ENCODE measurements at places on chromosomes 4 and X.

DNA sequence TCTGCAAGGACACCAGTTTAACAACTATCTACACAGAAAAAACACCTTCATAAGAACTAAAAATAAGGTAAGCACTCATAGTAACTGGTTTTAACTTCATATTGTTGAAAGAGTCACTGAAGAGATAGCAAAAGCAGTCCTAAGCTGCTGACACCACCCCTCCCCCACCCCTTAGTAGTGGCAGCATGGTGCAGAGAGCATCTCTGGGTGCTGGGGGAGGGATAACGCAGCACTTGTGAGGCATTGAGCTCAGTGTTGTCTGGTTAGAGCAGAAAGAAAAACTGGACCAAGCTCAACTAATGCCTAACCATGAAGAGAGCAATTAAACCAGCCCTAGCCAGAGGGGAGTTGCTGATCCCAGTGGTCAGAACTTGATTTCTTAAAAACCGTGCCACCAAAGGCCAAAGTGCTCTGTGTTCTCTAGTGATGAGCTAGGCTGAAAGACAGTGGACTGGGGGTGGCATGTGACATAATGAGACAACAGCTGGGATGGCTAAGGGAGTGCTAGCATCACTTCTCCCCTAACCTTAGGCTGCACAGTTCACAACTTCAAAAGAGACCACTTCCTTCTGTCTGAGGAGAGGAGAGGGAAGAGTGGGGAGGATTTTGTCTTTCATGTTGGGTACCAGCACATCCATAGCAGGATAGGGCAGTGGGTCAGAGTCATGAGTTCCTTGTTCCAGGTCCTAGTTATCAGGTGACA lies 669.3 kb downstream of the PDHA2 start:
- no peak for DNase-seq

- no peak for DNase-seq
Measured at GRCh38 chrX:40625294-40625693, 2.1 kb downstream of the MPC1L start.

DNA sequence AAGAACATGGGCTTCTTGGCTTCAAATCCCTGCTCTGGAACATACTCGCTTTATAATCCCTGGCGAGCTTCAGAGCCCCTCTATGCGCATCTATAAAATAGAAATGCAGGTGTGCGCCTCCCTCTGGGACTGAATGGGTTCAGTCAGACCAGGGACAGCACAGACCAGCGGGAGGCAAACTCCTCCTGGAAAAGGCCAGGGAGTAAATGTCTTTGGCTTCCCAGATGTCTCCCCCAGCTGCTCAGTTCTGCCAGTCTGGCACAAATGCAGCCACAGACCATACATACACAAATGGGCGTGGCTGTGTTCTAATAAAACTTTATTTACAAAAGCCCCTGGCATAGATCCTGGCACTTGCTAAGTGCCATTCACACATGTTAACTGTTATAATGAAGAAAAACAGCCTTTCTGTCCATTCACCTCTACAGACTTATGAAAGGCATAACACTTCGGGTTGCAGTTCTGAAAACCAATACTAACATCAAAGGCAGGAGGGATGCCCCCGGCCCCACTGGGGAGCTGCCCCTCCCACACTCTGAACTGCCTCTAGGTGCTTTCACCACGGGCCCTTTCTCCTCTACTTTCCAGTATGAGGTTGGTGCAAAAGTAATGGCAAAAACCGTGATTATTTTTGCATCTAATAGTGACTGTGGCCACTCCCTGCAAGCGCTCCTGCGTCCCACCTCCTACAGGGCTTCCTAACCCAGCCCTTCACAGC lies 4.6 kb downstream of the JAKMIP1 start:
- DNase-seq, result no peak

- no peak for DNase-seq
Measured at GRCh38 chrX:13699183-13699826, 10.4 kb downstream of the RAB9A start.

DNA sequence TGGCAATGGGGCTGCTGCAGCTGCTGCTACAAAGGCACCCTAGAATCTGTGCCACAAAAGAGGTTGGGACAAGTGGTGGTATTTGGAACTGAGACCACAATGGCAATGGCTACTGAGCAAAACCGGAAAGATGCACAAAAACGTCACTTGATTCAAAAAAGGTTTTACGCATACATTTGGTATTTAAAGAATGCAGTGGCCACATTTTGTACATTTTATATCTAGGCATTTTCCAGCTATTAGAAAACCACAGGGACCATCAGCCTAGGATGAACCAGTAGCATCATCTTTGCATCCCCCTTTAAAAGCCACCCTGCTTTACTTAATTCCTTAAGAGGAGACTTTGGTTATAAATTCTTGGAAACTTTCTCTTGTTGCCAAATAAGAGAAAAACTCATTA lies 104.8 kb upstream of the CXCL13 start:
- DNase-seq, result no peak

DNA sequence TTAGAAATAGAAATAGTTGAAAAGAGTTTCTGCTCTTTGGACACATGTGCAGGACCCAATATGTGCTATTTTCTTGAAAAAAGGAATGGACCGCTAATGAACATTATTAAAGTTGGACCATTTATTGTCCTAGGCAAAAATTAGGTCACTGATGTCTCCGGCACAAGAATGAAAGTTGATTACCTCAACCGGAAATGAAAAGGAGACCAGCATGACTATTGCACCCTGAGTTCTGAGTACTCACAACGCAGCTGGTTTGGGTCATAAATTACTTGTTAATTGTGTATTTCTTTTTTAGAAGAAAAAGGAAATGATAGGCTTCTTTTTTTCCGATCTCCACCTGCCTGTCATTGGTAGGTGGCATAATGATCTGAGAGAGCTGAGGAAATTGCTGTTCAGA lies 232.7 kb downstream of the ARHGAP24 start:
- no peak for DNase-seq

DNA sequence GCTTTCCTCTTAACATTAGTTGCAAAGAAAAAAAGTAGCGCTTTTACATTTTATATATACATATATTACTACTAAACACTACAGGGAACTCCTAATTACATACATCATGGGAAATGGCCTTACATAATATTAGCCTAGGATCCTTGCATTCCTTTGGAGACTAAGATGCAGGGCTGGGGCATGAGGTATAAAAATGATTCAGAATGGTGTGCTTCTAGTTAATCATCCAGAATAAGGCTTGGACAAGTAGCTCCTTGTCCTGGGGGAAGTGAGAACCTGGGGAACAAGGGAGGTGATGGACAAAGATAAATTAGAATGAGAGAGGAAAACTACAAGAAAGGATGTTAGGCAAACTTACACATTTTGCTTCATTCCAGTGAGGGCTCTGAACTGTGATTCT lies 3.0 kb upstream of the GUCY2F start:
- DNase-seq, result no peak

DNA sequence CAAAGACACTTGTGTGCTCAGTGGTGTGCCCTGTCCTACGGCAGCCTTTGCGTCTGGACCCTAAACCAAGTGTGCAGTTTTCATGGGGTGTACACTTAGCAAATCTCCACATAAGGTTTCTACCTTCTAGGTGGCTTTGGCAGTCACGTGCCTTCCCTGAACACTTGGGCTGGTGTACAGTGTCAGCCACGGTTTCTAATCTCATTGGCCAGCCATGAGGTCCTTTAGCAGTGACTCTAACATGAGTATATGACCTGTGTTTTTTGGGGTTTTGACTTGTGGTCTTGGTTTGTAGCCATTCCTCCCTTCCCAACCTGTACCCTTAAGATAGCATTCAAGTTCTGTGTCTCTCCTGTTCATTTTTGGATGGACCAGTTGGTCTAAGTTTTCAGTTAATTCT lies 76.3 kb downstream of the PTTG2 start:
- DNase-seq, result no peak

DNA sequence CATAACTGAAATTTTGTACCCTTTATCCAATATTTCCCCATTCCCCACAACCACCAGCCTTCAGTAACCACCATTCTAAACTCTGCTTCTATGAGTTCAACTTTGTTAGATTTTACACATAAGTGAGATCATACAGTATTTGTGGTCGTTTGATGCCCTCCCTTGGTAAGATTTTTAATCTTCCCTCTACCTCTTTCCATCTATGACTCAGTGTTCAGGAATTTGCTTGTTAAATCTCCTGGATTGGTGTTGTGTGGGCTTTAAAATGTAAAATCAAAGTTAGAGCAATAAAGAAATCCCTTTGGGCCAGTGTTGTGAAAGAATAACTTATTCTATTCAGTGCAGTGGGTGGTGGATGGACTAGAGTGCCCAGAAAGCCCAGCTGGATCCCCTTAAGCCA lies 37.4 kb downstream of the SLC16A2 start:
- peak; percentile 49 for DNase-seq

GRCh38 chr4:43223820-43224219 lies 331.3 kb downstream of the GRXCR1 start:
- DNase-seq, result no peak

GRCh38 chr4:52317981-52318380 lies 266.9 kb downstream of the SPATA18 start:
- no peak for DNase-seq

GRCh38 chr4:81896936-81897335 lies 425.2 kb upstream of the RASGEF1B start:
- DNase-seq, result no peak

DNA sequence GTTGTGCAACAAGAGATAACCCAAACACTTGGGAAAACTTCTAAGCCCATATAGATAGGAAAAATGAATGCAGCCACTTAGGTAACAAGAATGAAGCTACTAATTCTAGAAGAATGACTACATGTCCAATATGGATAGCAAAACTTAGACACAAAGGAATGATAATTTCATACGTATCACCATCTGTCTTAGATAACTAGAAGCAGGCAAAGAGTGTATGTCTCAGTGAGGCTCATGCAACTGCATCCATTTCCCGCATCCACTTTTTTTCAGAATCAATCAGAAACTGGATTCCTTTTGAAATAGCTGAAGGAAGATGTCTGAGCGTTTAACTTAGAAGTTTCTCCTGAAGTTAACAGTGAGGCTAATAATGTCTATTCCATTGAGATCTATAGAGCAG lies 408.7 kb upstream of the PITX2 start:
- no peak for DNase-seq

- DNase-seq, result no peak
Measured at GRCh38 chr4:184136525-184136924, 81.1 kb downstream of the ENPP6 start.

DNA sequence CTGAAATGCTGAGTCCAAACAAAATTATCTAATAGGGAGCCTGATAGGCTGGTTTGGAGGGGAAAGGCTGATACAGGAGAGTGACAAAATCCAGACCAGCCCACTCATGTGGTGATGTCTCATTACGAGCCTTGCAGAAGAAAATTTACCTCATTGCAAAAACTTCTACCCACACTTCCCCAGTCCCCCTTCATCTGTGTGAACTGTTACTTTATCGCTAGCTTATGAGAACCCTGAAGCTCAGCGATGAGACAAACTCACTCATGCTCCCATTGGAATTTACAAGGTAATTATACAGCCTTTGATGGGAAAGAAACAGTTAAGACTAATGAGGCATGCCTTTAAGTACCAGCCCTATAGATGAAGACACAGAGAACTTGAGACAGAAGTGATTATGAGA lies 76.1 kb downstream of the ARHGAP6 start:
- DNase-seq, result no peak

DNA sequence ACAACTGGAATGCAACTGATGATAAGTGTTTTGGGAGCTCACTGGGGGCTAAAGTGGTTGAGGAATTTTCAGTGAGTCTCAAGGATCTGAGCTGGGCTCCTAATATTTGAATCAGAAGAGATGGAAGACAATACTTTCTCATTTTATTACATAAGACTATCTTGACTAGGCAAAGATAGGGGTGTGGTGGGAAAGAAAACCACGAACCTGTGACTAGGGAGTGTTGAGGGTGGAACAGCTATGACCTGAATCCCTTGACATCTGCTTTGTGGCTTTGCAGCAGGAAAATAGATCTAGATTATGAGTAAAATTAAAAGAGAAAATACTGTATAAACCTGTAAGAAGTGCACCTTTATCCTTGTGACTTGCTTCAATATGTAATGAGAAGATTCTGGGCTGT lies 295.1 kb upstream of the TEX13A start:
- DNase-seq, result no peak

GRCh38 chrX:65696613-65697012 lies 29.2 kb downstream of the MSN start:
- no peak for DNase-seq

GRCh38 chrX:106932492-106932923 lies 12.3 kb downstream of the CLDN2 start:
- peak; percentile 53 for DNase-seq

DNA sequence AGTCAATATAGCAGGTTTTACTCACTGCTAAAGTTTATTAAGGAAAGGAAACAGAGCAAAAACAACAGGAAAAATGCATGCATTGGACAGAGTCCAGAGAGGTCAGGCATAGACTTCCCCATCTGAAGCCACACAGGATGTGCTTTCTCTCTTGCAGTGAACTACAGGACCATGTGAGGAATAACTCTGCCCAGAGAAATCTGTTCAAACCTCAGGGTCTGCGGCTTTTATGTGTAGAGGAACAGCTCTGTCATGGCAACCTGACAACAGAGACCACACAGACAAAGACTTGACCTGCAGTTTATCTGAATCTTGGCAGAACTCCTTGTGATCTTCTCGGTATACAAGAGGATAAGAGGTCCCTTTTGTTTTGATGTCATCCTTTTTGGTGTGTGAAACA lies 46.3 kb upstream of the LONRF3 start:
- no peak for DNase-seq

GRCh38 chr4:182475539-182475938 lies 232.3 kb downstream of the TENM3 start:
- no peak for DNase-seq

- DNase-seq, result peak; percentile 72
Measured at GRCh38 chr4:121255986-121256750, 92.0 kb upstream of the TNIP3 start.

GRCh38 chr4:189162073-189162789 lies 778.4 kb upstream of the FRG1 start:
- no peak for DNase-seq

- no peak for DNase-seq
Measured at GRCh38 chr4:83993774-83994173, 457.9 kb downstream of the GPAT3 start.

GRCh38 chr4:134251322-134251721 lies 49.7 kb upstream of the PABPC4L start:
- DNase-seq, result no peak

DNA sequence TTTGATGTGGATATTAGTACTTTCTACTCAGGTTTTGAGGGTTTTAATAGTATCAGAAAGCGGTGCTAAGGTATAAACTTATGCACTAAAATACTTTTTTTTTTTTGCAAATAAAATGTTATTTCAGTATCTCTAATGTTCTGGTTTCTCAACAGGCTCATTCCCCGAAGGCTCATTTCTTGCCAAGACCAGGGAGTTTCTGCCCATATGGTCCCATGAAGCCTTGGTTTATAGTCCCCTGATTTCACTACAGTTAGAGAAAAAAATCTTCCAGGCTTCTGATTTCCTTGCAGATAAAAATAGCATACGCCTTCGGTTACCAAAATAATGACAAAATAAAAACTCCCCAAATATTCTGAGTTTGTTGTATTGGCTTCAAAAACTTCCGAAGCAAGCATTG lies 814.2 kb upstream of the PABPC4L start:
- no peak for DNase-seq

- DNase-seq, result peak; percentile 1
Measured at GRCh38 chr4:102761296-102761701, 531 bp upstream of the MANBA start.

All from ACHN (cell line).